ENCODE measurements at places on chromosomes 3 and 15.
A peak's percentile ranks its signal among the peaks of the same experiment; 100 is the strongest.

GRCh38 chr15:79192462-79193036 lies 90.0 kb upstream of the ANKRD34C start:
- DNase-seq: no peak

GRCh38 chr3:14374444-14374883 lies 27.9 kb upstream of the SLC6A6 start:
- DNase-seq: peak; percentile 57

- DNase-seq: peak; percentile 82
Observed at GRCh38 chr3:157159037-157159761, 748 bp downstream of the CCNL1 start.

DNA sequence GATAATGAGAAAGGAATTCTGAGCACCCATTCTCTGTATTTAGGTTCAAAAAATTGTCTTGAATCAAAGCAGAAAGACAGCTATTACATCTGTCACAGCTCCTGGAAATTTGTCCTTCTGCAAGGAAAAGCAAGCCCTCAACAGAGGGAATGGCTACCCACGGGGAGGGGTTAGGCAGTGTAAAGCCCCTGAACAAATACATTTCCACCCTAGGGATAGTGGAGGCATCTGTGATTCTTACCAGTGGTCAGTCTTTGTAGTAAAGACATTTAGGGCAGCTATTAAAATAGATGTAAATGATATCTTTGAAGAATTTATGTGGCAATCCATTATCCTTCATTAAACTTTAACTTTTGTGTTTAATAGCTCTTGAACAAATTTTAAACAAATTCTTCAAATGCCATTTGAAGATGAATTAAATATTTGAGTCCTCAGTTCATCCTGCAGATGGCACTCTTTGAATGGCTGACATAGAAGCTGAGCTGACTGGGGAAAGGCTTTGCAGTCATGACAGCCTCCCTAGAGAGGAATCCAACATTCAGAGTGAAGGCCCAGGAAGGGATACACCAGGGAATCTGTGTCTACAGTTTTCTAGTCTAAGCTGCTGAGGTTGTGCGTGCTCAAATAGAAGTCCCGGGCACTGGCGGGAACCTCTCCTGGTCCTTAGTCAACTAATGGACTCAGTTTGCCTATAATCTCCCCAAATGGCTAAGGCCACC lies 359.7 kb upstream of the ROPN1 start:
- DNase-seq: no peak

GRCh38 chr15:60520013-60520824 lies 41.3 kb upstream of the ICE2 start:
- DNase-seq: no peak
